ENCODE measurements at places on chromosomes 6 and 20. TPM values are rescaled to one million over a fixed set of nuclear protein-coding genes. Genes with fewer than 3 reads are reported as not detected.

Gene SCAND1
- 10.6 TPM for total RNA-seq

Gene C20orf141
- not detected for total RNA-seq

Gene SRXN1
- total RNA-seq, result 6.5 TPM

Gene TULP4
- total RNA-seq, result 474 TPM

Gene ALDH5A1
- 18.6 TPM for total RNA-seq

Gene PIGT
- 24.0 TPM for total RNA-seq

Gene ARFGEF3
- 38.3 TPM for total RNA-seq

Gene HM13
- 43.7 TPM for total RNA-seq

Gene RBPJL
- not detected for total RNA-seq

DNA sequence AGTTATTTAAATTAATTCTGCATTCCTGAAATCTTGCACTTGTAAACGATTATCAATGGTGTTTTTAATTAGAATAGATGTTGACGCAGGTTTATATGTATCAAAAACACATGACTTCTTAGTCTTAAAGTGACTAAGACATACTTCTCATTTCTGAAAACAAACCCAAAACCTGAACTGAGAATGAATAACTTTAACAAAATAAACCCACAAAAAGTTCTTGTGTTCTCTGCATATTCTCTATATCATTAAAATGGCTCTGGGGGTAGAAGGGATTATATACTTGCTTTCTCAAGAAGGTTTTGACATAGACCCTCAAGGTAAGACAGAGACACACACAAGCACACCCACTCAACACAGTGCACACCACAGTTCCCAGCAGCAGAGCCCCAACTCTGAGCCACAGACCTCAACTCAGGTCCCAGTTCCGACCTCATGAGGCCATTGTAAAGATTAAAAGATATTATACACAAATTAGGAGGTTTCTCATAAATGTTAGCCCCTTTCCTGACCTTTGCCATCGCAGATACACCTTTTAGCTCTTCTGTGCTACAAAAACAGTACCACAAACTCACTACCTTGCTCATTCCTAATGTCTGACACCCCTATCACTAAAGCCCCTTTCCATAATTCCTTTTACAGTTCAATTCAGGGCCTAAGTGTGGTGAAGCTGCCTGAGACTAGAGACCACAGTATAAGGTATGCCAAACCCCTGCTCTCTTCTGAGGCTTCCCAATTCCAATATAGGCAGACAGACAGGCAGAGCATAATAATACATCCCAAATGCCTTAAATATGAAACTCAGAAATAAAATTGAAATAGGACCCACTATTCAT is 267.8 kb downstream of the PTPRK start:
- no peak for DNase-seq

- DNase-seq, result no peak
These were observed 15.4 kb upstream of the SLC22A16 start for GRCh38 chr6:110491644-110492317.

GRCh38 chr6:93412452-93412851 is 6.9 kb downstream of the EPHA7 start:
- DNase-seq, result no peak

DNA sequence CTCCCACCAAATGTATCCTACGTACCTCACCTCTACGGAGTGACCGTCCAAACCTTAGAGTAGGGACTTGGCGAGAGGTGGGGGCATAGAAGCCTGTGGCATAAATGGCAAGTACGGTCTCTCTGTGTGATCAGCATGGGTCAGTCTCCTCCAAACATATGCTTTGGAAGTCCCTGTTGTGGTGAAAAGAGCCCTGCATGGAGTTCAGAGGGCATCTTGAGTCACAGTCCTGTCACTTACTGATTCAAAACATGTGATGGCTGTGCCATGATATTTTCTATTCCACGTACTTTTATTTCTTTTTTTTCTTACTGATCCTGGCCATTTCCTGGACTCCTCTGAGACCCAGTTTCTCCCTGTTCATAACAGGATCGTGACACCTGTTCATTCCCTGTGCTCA is 67.5 kb upstream of the CEP85L start:
- DNase-seq, result no peak

GRCh38 chr6:137811121-137811915 is 55.7 kb upstream of the TNFAIP3 start:
- no peak for DNase-seq

- no peak for DNase-seq
These were observed 2.3 kb downstream of the DST start for GRCh38 chr6:56640374-56640773.

- DNase-seq, result no peak
These were observed 32.1 kb downstream of the DAAM2 start for GRCh38 chr6:39824030-39824926.

DNA sequence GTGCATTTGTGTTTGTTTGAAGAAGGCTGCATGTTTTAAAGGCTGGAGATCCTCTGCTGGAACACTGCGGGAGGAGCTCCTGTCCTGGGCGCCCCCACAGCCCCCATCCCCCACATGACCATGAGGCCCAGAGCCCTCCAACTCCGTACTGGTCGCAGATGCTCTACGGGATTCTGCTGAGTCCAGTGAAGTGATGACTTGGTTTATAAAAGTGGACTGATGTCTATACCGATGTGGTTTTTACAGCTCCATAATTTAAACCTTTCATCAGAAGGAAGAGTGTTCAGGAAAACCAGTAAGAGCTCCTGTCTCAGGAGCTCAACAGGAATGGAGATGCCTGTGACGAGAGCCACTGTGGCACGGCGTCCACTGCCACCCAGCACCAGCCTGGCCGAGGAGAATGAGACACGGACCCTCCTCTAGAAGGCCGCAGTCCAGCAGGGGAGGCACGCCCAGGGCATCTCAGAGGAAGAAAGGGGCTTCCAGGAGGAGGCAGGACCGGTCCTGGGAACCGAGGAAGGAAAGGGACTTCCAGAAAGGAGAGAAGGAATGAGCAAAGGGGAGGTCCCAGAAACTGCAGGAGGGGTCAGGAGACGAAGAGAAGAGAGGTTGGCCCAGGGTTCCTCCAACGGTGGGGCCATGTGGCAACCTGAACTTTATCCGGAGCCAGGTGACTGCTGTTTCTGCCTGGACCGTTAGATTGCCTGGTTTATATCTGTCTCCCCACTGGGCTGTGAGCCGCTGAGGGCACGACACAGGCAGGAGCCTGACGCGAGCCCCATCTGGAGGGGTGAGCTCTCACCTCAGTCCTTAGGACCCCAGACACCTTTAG is 26.9 kb downstream of the BFSP1 start:
- peak; percentile 10 for DNase-seq

GRCh38 chr20:33132513-33133372 is 35.2 kb upstream of the BPIFA2 start:
- no peak for DNase-seq

- DNase-seq, result no peak
These were observed 56.2 kb downstream of the GJA10 start for GRCh38 chr6:89950446-89950845.

DNA sequence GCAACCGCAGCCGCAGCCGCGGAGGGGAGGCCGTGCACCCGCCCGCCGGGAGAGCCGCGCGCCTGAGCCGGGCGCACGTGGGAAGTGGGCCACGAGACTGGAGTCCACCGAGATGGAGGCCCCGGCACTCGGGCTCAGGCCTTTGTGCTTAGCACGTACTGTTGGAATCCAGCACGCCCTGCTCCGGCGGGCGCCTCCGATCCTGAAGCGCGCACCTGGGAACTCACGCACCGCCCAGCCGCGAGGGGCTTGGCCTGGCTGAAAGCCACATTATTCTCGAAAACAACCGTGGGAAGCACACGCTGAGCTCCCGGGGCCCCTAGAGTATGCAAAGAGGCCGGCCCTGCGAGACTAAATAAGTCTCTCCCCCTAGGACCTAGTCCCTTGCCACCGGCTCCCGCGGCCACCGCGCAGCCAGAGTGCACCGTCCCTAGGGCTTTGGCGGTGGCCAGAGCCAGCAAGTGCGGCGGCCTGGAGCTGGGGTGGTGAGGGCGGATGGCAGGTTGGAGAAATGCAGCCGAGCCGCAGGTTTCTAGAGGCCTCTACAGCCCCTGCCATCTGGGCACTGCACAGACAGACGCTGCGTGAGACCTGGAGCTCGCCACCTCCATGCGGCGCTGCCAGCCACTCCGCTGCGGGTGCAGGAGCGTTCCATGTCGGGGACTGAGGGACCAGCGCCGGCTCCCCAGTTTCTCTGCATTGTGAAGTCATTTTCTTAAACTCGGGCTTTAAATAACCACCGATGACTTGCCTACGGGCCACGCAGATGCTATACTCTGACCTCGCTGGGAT is 42.0 kb upstream of the LY86 start:
- DNase-seq, result peak; percentile 64

- no peak for DNase-seq
These were observed 4.6 kb upstream of the ENPP1 start for GRCh38 chr6:131803007-131803769.

DNA sequence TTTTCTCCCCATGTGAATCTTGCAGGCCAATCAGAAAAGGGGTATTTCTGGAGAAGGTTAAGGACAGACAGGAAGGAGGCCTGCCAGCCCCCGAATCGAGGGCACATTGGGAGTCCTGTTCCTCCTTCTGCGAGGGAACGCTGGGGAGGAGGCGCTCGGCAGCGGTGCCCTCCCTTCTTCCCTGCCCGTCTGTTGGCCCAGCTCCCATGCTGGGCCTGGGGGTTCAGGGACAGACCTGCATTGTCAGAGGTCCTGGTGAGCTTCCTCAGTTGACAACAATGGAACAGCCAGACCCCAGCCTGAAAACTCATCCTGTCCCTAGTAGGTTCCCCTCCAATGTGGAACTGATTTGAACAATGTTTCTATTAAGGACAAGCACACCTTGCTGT is 15.1 kb upstream of the SYNJ2 start:
- DNase-seq, result no peak

GRCh38 chr6:148890652-148891404 is 144.0 kb downstream of the UST start:
- DNase-seq, result no peak

- no peak for DNase-seq
These were observed 80.2 kb downstream of the SRC start for GRCh38 chr20:37426106-37426505.

DNA sequence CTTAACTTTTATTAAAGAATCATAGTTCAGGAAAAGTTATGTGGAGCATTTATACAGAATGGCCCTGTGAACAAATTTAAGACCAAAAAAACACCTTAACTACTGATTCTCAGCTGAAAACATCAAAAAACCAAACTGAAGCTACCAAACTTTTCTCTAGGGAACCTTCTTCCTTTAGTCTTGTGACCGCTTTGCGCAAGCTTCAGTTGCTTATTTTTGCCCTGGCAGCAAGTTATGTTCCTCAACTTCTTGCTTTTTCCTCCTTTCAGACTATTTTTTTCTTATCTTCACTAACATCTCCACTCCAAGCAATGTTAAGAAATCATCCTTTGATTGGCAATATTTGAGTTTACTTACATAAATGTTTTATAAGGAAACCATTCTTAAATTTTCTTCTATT is 100.1 kb downstream of the MYB start:
- DNase-seq, result no peak

- no peak for DNase-seq
These were observed 7.0 kb downstream of the KIAA1755 start for GRCh38 chr20:38253571-38253970.

DNA sequence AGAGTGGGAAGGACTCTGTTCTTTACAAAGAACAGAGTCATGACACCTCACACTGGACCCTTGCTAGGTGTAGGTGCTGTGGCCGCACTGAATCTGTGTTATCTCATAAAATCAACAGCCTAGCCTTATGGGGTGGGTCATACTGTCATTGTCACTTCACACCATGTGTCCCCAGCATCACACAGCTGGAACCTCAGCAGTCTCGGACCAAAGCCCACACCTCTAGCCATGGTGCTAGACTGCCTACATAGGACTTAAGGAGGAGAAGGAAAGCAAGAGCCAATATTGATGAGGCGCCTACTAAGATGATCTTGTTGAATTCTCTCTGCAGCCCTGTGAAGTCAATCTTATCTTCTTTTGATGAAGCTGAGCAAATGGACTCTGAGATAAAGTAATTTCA is 31.0 kb downstream of the UNC5CL start:
- DNase-seq, result no peak

- DNase-seq, result no peak
These were observed 18.0 kb downstream of the FOXO3 start for GRCh38 chr6:108578595-108579327.

- DNase-seq, result no peak
These were observed 934.4 kb downstream of the HACE1 start for GRCh38 chr6:103925317-103925716.

GRCh38 chr6:138211601-138212000 is 6.7 kb downstream of the PBOV1 start:
- no peak for DNase-seq

DNA sequence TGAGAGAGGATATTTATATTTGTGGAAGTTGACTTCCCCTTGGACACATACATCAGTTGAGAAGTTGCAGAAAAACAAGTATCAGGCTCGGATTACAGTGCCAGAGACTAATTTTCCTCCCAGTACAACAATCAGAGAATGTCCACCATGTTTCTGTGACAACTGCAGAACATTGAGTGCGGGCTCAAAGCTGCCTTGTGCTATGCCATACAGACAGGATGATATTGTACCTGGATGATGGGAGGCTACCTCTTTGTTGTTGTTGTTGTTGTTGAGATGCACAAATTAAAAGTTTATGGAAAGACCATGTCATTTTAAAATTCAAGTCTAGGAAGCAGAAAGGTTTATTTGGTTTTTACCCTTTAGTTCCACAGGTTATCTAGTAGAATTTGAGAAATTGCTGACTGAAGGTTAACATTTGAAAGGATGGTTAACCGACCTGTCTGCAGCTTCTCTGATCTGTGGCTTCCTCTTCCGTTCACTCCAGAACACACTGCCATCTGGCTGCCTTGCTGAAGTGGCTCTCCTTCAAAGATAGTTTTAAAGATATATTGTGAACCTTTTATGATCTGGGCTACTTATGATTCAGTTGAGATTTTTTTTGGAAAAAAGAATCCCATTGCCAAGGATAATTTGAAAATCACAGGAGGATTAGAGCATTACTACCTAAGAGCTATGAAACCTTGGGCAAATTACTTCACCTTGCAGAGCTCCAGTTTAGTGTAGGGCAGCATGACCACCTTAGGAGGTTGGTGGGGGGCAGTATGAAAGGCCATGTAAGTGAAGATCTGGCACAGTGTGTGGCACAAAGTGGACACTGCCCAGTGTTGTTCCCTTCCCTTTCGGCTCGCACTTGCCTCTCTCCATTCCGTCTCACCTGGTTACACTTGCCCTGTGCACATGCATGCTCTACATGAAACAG is 15.9 kb downstream of the TMEM200A start:
- no peak for DNase-seq

DNA sequence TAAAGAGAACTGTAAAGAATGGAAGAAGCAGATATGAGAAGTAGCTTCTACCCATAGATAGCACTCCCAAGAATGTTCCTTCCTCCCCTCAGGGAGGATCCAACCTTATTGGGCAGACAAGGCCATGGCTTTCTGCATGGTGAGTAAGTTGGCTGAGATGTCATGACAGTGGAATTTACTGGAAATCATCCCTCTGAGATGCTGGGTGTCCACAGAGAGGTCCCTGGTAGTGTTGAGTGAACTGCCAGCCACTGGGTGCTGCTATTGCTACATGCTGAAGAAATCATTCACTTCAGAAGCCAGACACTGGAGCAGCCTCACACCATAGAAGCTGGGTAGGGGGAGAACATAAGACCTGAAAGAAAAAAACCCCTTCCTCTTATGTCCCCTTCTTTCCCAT is 46.4 kb upstream of the FERMT1 start:
- no peak for DNase-seq

- no peak for DNase-seq
These were observed 29.5 kb downstream of the BEND6 start for GRCh38 chr6:56984361-56984760.
